ENCODE measurements at places on chromosomes 7 and 10. TPM values are rescaled to one million over a fixed set of nuclear protein-coding genes. Genes with fewer than 3 reads are reported as not detected.

The BTBD16 gene
- total RNA-seq: not detected

The C10orf143 gene
- total RNA-seq: 0.14 TPM

The CAMK2G gene
- total RNA-seq: 27.9 TPM

The RRP12 gene
- 10.4 TPM for total RNA-seq

The EPO gene
- total RNA-seq: not detected

The USP6NL gene
- total RNA-seq: 27.1 TPM

The OR2A5 gene
- not detected for total RNA-seq

The FFAR4 gene
- not detected for total RNA-seq

- DNase-seq: peak; percentile 23
Observed at GRCh38 chr7:42227541-42227935, 9.5 kb downstream of the GLI3 start.

DNA sequence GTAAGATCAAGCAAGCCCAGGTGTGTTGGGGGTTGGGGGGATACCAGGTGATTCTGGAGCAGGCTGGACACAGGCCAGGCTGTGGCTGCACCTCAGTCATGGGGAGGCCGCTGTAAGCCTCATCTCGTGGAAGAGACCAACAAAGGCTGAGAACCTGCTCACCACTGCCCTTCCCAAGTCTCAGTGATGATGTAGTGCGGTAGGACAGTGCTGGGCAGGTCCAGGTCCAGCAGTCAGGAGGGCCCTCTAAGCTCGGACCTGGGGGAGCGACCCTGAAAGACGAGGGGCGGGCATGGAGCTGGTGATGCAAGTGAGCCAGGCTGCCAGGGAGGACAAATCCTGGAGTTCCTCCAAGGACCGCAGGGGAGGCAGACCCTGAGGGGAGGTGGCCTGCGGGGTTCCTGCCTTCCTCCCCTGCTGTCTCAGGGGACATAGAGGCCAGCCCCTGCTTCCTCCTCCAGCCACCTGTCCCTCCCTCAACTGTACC, 3.3 kb upstream of the PWWP2B start:
- no peak for DNase-seq

DNA sequence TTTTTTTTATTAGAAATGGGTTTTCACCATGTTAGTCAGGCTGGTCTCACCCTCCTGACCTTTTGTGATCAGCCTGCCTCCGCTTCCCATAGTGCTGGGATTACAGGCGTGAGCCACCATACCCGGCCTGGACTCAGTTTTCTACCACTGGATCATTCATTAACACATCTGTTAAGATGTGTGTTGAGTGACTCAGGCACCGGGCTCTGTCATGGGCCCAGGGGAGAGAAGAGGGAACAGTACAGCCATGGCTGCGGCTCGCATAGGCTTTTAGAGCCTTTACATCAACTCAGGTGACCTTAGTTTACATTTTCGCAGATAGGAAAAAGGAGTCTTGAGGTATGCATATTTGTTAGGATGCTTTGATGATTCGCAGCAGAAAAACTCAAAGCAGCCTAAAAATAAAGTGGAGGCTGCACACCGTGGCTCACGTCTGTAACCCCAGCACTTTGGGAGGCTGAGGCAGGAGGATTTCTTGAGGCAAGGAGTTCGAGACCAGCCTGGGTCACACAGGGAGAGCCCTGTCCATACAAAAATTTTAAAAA, 3.1 kb upstream of the ARPC1B start:
- no peak for DNase-seq

DNA sequence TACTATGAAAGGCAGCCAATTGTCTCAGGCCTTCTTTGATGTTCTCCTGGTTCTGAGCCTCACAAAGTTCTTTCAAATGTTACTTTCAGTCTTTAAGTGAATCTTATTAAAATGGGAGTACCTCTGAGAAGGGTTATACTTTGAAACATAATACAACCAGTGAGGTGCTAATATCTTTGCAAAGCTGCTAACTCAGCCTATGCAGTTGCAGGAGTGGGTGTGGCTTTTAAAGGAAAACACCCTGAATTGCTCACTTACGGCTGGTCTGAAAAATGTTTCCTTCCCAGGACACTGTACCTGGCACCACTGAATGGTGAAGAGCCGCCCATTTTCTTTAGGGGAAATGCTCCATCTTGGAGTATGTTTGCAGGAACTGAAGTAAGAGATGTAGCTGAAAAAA, 130.9 kb downstream of the CHN2 start:
- no peak for DNase-seq

DNA sequence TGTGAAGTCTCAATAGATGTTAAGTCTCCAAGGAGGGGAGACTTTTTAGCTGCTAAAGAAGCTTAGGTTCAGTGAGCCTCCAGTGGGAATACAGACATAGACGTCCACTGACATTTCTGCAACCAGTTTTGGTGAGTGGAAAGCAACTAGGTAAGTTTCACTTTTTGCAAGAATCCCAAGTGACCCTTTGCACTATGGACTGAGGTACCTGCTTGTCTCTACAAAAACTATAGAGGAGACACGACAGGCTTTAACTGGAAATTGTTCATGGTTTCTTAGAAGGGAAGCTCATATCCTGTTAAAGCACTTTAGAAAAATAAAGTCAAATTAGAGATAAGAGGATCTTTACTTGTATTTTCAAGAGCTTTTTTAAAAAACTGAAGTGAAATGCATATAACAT, 38.6 kb downstream of the GBF1 start:
- DNase-seq: no peak

GRCh38 chr10:115214829-115215228, 121.7 kb downstream of the ATRNL1 start:
- DNase-seq: no peak

DNA sequence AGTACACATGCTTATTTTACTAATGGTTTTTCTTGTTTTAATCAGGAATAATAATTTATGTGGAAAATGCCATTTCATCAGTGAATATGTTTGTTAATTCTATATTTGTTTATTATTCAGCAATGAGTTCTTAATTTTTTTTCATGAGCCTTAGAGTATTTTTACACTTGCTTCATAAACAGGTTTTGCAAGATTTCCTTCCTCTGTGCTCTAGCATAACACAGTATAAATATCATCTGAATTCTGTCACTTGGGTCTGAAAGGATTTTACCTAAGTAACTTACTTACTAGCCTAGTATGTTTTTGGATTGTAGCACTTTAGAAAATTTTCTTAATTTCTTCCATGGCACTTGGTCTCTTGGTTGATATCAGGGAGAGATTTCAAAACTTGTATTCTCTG, 45.8 kb downstream of the GLCCI1 start:
- no peak for DNase-seq

DNA sequence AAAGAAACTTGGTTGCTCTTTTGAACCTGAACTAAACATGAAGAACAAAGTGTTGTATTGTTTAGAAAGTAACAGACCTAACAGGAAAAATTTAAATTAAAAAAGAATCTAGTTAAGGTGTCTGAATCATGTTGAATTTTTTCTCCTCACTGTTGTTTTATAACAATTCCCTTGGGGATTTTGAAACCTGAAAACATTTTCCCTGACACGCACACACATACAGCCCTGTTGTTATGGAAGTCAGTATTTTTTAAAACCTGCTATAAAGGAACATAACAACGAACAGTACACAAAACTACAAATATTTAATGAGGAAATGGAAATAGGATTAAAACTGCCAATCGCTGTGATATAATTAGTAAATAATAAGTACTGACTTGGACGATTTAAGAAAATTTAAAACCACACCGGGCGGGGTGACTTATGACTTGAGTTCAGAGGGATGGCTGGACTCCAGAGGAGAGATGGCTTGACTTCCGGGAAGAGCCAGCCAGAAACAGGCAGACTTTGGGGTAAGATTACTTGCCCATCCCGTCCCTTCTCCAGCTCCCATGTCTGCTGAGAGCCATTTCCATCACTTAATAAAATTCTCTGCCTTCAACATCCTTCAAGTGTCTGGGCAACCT, 16.2 kb upstream of the SPOCK2 start:
- no peak for DNase-seq

DNA sequence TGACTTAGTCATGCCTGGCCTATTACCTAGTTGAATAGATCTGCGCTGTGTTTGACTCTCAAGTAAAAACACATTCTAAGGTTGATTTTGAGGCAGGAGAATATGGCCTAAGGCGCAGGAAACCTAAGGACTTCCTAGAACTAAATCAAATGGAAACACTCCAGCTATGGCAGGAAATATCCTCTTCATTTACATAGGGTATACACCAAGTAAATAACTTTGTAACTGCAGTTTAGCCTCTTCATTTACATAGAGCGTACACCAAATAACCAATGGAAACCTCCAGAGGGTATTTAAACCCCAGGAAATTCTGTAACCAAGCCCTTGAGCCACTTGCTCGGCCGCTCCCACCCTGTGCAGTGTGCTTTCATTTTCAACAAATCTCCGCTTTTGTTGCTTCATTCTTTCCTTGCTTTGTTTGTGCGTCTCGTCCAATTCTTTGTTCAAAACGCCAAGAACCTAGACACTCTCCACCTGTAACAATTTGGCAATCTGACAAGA, 35.6 kb upstream of the XRCC2 start:
- DNase-seq: no peak

- no peak for DNase-seq
Observed at GRCh38 chr10:34721208-34721840, 93.8 kb downstream of the PARD3 start.

DNA sequence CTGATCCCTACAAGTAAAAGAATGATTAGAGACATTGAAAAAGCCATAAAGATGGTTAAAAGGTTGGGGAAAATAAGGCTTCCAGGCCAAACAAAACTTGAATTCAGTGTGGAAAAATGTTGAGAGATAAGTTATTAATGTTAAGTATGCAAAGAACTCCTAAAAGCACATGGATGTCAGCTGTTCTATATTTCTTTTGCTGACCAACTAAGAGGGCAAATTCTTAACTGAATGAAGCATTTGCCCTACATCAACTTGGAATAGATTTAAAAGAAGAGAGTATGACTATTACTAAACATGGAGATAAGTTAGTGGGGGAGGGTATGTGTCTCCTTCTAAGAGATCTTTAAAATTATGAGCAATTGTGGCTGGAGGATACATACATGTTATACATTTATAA, 124.8 kb downstream of the KIAA1217 start:
- DNase-seq: no peak

GRCh38 chr7:41769162-41769561, 66.3 kb upstream of the INHBA start:
- no peak for DNase-seq

DNA sequence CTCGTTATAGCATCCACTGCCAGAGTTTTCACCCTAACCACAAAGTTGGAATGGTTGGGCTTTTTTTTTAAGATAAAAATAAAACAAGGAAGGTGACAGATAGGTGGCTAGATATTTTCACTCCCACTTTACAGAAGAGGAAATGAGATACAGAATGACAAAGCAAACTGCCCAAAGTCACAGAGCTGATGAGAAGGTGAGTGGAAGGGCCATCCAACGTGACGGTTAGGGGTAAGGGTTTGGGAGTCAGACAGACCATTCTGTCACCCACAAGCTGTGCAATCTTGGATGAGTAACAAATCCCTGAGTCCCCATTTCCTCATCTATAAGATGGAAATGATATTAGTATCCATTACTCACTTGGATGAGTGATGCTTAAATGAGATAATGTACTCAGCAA, 106.9 kb upstream of the PDLIM1 start:
- no peak for DNase-seq

DNA sequence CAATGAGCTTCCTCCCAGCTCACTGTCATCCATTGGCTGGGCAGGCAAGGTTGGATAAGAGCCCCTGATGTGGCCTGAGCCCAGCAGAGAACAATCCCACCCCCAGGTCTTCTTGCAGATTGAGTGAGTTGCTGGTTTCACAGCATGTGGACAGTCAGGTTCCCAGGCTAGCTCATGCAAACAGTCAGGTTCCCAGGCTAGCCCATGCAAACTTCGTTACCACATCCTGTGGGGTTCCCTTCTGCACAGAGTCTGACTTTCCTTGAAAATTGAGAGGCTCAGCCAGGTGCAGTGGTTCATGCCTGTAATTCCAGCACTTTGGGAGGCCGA, 67.1 kb downstream of the TMEM130 start:
- DNase-seq: no peak

DNA sequence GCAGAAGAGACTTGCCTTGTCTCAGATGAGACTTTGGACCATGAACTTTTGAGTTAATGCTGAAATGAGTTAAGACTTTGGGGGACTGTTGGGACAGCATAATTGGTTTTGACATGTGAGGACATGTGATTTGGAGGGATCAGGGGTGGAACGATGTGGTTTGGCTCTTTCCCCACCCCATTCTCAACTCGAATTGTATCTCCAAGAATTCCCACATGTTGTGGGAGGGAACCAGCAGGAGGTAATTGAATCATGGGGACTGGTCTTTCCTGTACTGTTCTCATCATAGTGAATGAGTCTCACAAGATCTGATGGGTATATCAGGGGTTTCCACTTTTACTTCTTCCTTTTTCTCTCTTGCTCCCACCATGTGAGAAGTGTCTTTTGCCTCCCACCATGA, 229.7 kb upstream of the KCND2 start:
- DNase-seq: no peak

DNA sequence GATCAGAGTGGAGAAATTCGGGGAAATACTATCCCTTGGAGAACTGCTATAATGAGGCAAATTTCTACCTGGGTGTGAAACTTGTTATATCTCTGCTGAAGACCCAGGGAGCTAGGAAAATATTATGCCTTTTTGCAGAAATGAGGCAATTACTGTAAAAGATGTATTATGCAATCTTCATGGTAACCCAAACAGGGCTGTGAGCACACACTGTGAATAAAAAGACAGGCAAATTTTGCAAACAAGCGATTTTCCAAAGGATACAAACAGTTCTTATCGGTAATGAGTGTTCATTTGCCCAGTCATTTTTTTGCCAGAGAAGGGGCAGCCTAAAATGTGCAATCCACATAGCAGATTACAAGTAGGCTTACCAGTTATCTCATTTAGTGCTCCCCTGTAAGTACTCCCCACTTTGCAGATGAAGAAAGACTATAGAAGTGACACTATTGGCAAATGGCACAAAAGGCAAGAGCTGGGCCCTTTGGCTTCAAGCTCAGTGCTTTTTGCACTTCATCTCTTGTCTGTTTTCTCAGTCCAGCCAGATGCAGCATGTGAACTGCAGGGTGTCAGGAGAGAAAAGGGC, 205.8 kb downstream of the HECW1 start:
- DNase-seq: no peak

DNA sequence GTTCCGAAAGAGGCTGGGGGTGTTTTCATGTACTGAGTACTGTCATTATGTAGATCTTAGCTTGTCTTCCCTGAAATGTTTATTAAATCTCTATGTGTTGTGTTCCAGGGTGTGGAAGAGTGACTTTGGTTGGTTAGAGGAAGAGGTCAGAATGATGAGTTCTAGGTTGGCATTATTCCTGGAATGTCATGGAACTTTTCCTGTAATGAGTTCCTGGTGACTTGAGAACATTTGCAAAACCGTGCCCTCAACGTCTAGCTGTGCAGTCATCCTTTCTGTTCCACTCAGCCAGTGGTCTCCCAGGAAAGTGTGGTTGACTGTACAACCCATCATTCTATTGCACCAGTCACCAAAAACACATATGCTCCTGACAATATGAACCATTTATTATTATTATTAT, 129.6 kb downstream of the BICC1 start:
- DNase-seq: no peak
